COLO829 (cell line): ENCODE measurements at places on chromosomes 7 and 10.

- no peak for DNase-seq
Measured at GRCh38 chr10:37401225-37401624, 275.8 kb downstream of the ANKRD30A start.

DNA sequence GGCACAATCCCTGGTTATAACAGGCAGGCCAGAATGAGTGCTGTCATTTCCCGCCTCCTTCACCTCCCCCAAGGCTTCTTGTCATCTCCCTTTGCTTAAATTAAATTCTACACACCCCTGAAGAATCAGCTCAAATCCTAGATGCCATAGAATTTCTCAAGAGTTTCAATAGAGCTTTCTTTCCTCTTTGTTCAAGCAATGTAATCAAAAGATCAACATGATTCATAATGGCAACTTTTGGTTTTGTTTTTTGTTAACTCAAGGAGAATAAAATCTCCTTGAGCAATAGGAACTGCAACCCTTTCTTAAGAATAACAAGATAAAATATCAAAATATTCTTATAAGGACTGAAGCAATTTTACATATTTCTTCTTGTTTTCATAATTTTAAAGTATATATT lies 180.8 kb upstream of the CDK1 start:
- no peak for DNase-seq

DNA sequence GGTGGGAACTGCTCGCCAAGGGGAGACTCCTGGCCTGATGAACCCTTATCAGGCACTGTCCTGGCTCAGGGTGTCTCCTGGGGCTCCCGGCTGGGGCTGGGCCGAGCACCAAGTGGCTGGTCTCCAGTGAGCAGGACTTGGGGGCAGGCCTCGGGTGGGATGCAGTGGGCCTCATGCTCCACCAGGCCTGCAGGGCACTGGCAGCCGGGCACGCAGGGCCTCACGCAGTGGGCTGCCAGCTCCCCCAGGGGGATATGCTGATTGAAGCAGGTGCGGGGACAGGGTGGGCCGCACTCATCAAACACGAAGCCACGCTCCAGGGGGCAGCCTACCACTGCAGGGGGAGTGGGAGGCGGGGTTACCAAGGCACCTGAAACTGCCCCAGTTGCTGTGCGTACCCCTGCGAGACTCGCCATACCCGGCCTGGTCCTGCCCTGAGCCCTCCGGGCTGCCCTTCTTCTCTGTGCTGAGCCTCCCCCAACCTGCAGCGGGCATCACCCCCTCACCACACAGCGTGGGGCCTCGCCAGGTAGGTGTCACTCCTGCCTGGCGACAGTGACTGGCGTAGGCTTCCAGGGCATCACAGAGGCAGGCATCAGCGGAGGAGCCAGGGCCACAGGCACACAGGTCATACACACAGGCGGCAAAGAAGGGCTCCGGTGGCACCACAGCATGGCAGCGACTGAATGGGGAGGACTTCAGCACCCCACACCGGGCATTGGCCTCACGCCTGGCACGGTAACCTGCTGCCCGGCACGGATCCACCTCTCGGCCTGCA lies 14.5 kb downstream of the ATP6V1F start:
- no peak for DNase-seq

- no peak for DNase-seq
Measured at GRCh38 chr10:122147663-122148062, 123.4 kb upstream of the BTBD16 start.

DNA sequence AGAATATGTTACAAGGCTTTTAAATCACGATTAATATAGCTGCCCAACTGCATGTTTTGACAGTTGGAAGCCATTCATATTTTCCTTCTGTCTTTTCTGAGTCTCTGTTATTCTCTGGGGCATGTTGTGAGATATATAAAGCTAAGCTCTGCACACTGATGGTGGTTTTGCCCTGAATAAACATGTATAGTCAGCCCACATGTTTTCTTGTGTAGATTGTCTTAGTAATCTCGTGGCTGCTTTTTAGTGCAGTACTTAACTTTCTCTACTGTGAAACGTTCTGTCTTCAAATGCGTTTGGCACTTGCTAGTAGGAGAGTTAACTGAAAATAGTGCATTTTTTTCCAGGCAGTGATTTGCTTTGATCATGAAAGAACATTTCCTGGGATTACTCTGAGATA lies 268.5 kb downstream of the DNAJB9 start:
- DNase-seq: no peak

DNA sequence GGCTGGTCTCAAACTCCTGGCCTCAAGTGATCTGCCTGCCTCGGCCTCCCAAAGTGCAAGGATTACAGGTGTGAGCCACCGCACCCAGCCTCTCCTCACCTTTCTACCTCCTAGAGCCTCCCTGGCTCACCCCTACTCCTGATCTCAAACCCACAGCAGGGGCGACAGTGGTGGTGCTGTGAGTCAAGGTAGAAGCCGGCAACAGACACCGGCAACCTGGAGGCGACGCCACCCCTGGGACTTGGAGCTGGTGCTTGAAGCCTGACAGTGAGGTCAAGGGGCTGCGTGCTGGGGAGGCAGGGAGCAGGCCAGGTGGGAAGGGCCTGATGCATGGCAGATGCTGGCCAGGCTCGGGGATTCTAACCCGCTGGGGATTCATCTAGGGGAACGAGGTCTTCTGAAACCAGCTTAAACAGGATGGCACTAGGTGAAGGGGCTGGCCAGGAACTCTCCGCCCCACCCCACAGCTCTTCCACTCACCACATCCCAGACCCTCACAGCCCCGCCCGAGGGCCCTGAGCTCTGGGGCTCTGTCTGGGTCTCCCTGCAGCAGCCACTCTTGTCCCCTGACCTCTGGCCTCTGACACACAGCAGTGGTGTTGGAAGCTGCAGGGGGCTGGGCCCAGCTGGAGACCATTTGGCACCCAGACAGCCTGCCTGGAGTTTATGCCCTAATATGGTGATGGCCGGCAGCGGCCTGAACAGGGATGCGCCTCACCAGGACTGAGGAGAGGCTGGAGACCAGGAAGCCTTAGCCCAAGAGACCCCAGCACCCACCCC lies 16.4 kb downstream of the KCNH2 start:
- no peak for DNase-seq

GRCh38 chr7:96737545-96738050 lies 28.0 kb upstream of the SEM1 start:
- no peak for DNase-seq

- no peak for DNase-seq
Measured at GRCh38 chr7:27224983-27225934, 17.3 kb upstream of the EVX1 start.

GRCh38 chr10:76033457-76034196 lies 602.2 kb downstream of the LRMDA start:
- no peak for DNase-seq

DNA sequence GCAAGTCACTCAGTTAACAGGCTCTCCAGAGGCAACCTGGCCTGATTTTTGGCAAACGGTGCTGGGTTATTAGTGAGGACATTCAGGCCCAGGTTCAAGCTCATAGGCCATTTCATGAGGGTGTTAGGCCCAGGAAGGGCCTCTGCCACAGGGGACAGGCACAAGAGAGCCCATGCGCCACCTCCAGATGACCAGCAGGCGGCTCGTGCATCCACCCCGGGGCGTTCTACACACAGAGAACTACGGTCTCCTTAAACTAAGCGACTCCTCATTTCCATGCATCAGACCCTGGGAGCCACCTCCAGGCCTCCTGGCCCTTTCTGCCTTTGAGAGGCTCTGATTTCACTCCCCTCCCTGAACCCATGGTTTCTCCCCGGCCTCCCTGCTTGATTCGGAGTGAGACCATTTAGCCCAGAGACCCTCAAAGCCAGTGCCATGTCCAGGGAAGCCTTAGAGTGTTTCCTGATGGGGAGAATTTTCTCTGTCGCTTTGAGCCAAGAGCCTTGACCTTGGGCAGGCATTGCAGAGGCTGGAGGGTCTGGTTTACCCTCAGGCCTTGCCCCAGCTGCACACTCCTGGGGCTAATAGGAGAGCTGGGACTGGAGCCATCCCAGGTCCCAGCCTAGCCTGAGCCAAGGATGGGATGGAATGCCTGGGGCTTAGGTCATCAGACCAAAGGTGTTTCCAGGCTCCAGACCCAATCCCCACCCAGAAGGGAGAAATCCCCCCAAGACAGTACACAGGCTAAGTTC lies 188.0 kb downstream of the GRID1 start:
- DNase-seq: no peak

DNA sequence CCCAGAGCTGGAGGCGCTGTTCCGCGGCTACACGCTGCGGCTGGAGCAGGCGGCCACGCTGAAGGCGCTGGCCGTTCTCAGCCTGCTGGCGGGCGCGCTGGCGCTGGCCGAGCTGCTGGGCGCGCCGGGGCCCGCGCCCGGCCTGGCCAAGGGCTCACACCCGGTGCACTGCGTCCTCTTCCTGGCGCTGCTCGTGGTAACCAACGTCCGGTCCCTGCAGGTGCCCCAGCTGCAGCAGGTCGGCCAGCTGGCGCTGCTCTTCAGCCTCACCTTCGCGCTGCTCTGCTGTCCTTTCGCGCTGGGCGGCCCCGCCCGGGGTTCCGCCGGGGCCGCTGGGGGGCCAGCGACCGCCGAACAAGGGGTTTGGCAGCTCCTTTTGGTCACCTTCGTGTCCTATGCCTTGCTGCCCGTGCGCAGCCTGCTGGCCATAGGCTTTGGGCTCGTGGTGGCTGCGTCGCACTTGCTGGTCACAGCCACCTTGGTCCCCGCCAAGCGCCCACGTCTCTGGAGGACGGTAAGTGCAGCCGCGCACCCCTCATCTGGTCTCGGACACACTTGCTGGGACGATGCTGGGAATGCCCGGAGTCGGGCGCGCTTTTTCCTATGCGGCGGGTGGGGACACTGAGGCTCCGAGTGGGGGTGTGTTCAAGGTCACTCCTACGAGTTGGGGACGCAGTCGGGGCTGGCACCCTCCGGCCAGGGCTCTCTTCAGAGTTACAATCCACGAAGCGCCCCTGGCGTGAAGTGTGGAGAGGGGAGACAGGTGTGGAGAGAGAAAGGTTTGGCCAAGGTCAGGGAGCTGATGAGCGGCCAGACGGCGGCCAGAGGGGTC lies 717 bp downstream of the ADCY1 start:
- peak; percentile 50 for DNase-seq

GRCh38 chr7:82445271-82445670 lies 1.7 kb upstream of the CACNA2D1 start:
- no peak for DNase-seq

DNA sequence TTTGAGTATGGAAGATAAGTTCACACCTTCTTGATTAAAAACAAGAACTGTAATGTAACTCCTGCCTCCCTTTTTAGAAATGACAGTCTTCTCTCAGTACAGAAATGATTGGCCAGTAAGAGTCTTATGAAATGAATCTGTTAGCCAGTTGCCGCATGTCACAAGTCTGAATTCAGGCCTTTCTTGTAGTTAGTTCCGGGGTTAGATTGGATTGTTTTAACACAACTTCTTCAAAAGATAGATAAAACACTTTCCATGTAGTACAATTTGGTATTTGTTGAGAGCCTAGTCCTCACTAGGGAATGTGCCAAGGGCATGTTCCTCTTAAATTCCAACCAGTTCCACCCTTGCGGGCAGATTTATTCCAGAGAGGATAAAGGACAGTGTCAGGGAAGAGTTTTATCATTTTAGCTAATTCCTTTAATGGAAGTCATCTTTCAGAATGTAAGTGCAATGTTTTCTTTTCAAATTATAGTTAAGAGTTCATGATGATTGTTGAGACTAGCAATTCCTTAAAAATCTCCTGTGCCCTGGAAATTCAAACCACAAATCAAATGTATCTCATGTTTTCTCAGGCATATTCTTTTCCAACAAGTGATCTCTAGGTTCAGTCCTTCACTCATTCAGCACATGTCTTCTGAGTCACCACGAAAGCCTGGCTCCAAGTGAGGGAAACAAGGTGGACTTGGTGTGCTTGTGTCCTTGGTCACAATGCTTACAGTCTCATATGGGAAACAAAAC lies 4.1 kb downstream of the FHIP2A start:
- DNase-seq: peak; percentile 71

DNA sequence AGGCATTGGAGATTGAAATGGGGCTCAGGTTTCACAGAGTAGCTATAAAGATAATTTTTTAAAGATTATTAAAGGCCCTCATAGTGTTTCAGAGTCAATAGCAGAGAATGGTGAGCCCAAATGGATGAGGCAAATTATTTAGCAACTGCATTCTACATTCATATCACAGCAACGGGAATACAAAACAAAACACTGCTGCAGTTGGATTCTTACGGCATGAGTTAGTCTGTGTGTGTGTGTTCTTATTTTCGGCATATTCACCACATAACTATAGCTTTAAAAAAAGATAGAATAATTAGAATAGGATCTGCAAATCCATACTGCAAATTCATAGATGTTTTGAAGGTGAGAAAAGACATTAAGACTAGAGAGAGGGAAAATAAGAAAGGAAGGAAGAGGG lies 66.0 kb downstream of the SUGCT start:
- DNase-seq: no peak

- DNase-seq: peak; percentile 54
Measured at GRCh38 chr10:14487488-14487883, 156.8 kb upstream of the FRMD4A start.

GRCh38 chr10:117927871-117928270 lies 118.9 kb downstream of the RAB11FIP2 start:
- DNase-seq: no peak

GRCh38 chr10:88555190-88555908 lies 27.8 kb downstream of the RNLS start:
- no peak for DNase-seq

DNA sequence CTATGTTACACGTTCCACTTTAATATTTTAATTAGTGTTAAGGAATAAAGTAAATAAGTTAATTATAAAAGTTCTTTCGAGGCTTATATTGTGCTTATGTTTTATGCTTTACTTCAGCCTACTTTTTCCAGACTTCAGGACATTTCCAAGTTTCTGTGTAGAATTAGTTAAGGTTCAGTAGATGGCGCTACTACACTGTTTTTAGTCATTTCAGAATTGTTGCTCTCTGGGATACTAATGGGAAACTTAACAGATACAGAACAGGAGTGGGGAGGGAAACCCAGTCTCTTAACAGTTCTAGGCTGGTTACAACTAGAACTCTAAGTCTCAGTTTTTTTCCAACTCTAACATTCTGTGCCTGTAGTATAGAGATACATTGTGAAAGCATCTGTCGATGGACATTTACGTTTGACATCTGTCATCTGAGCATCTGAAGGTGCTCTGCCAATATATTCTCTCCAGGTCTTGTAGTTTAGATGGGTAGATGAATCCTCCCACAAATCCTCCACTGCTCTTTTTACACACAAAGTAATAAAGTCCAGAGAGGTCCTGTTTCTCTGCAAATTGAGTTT lies 56.8 kb upstream of the FAM171A1 start:
- DNase-seq: peak; percentile 29

DNA sequence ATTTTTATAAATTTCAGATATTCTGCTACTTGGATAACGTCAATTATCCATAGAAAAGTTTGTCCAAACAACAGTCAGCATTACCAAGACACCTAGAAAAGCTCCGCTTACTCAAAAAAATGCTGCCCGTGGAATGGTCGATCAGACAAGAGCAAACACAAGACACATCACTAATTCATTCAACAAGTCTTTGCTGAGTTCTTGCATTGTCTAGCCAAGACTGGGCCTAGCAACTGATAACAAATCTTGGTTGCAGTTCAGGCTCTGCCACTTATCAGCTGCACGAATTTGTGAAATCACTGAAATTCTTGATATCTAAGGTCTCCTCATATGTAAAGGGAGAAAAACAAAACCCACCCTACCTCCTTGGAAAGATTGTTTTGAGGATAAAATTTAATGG lies 168.3 kb downstream of the AKR1D1 start:
- DNase-seq: no peak

GRCh38 chr7:112882022-112882421 lies 91.8 kb upstream of the TMEM168 start:
- no peak for DNase-seq
